Ascending aorta (tissue), 2 donors: ENCODE measurements at places on chromosomes 2 and 18.

GRCh38 chr2:52632543-52632942 is 1135.1 kb upstream of the CHAC2 start:
- DNase-seq = no peak

GRCh38 chr2:36981911-36982310 is 15.6 kb upstream of the STRN start:
- no peak for DNase-seq

DNA sequence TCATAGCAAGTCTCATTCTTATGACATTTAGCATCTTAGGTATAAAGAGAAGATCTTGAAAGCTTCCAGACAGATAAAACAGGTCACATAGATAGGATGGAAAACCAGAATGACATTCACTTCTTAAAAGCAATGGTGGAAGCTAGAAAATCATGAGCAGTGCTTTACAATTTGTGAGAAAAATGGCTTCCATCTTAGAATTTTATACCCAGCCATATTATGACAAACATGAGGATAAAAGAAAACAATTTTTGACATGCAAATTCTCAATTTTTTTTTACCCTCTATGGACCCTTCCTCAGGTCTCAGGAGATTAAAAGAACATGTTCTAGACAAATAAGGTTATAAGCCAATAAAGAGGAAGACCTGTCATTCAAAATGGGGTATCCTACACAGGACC is 7.1 kb downstream of the NTSR2 start:
- DNase-seq = no peak

GRCh38 chr2:236223675-236224074 is 40.5 kb downstream of the ASB18 start:
- DNase-seq = no peak

DNA sequence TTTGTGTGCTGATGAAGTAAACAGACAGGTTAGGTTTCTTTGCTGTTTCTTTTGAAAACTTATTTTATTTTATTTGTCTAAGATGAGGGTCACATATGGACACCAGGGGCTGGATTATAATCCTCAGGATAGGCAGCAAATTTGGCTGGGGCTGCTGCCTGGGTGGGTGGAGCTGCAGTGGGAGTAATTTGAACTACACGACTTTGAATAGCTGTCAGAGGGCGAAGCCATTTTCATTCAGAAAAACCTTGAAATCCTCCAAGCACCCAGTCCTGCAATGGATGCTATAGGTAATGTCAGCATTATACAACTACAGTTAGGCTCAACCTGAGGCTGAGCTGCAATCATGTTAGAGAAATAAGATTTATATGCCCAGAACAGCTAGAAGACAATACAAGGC is 16.6 kb downstream of the SETBP1 start:
- DNase-seq = no peak

- no peak for DNase-seq
These were observed 890.4 kb downstream of the TRIB2 start for GRCh38 chr2:13607139-13607538.
